ENCODE measurements at places on chromosomes 3 and 15.

GRCh38 chr3:82942041-82942440 is 1180.6 kb upstream of the GBE1 start:
- no peak for DNase-seq

GRCh38 chr3:105085506-105085905 is 281.2 kb upstream of the ALCAM start:
- no peak for DNase-seq

DNA sequence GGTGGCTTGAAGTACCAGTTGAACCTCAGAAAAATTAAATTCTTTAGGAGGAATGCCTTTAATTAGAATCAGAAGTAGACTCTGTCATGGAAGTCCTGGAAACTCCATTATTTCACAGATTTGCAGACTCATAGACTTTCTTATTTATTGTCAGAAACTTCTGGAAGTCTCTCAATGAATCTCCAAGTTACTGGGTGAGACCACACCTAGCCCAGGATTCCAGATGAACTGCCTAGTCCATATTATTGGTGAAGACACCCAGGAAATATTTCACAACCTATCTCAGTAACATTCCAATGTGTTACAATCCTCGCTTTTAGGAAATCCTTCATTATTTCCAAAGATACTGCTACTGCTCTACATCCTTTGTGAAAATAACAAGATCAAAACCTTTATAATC is 6.5 kb upstream of the THBS1 start:
- no peak for DNase-seq

DNA sequence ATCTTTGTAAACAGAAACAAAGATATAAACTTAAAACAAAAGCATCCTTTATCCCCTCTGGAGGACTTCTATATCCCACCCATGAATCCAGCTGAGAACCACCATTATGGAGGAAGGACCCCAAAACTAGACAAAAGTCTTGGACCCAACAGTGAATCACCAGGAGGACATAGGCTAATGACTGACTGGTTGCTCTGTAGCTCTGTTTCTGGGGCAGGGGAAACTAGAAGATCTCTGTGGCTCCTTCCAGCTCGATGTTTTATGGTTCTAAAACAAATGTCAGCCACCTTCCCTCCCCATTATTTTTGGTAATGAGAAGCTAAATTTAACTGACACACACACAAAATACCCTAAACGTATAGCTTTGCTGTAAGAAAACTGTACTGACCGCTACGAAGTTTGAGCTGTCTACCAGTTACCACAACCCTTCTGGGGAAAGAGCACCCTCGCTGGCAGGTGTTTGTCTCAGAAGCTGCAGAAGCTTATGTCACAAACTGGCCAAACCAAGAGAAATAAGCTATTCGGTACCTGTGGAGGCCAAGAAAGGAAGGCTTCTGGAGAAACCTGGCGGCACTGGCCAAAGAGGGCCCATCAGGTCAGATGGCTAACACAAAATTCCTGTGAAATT is 36.4 kb downstream of the MB21D2 start:
- no peak for DNase-seq

DNA sequence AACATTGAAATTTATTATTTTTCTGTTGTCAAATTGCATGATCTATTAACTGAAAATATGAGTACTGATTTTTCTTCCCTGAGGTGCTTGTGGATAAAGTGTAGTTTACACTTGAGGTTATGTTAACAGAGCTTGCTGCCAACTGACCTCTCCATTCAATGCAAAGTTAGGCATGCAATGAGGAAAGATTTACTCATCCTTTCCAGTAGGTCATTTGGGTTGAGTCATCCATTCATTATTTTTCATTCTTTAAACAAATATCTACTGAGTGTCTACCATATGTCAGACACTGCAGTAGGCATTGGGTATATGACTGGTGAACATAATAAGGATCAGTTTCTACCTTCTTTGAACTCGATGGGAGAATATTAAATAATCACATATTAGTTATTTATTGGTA is 604.1 kb downstream of the EDEM1 start:
- DNase-seq: no peak
